ENCODE measurements at places on chromosomes 6 and 20. TPM values are rescaled to one million over a fixed set of nuclear protein-coding genes. Genes with fewer than 3 reads are reported as not detected.

- peak; percentile 81 for DNase-seq
These were observed 10.7 kb downstream of the TUBB start for GRCh38 chr6:30730601-30731435.

DNA sequence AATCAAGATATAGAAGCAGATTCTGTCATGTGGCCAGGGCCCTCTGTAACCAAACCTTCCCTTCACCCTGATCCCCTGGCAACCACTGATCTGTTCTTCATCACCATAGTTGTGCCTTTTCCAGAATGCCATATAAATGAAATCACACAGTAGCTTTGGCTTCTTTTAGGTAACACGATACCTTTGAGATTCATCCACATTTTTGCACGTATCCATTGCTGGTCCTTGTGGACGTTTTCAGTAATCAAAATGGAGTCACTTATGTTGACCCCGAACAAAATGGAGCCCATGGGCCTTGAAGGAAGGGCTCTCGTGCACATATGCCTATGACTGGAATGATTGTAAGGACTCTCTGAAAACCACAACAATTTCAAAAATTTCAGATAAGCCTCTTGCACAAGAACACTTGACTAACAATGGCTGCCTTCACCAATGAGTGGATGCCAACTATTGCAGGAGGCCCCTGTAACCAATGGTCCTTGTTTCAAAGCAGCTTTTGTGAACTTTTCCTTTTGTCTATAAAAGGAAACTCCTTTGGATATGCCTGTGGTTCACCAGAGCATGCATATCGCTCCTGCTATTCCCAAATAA, 84.3 kb upstream of the RALY start:
- no peak for DNase-seq

- no peak for DNase-seq
These were observed 8.8 kb downstream of the ZBTB46 start for GRCh38 chr20:63822276-63822696.

Gene MCHR2
- total RNA-seq = not detected

Data from CD4-positive, alpha-beta memory T cell (primary cell).